Activated CD4-positive, alpha-beta T cell treated with anti-CD3 and anti-CD28 coated beads for 24 hours (primary cell): ENCODE measurements at places on chromosomes 4 and X.

DNA sequence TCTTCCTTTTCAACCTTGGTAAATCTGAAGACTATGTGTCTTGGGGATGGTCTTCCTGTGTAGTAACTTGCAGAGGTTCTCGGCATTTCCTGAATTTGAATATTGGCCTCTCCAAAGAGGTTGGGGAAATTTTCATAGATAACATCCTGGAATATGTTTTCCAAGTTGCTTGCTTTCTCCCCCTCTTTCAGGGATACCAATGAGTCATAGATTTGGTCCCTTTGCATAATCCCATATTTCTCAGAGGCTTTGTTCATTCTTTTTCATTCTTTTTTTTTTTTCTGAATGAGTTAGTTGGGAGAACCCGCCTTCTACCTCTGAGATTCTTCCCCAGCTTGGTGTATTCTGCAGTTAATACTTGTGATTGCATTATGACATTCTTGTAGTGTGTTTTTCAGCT is 549.2 kb upstream of the AMOT start:
- DNase-seq: no peak

GRCh38 chr4:126725906-126726305 is 906.9 kb upstream of the INTU start:
- no peak for DNase-seq

DNA sequence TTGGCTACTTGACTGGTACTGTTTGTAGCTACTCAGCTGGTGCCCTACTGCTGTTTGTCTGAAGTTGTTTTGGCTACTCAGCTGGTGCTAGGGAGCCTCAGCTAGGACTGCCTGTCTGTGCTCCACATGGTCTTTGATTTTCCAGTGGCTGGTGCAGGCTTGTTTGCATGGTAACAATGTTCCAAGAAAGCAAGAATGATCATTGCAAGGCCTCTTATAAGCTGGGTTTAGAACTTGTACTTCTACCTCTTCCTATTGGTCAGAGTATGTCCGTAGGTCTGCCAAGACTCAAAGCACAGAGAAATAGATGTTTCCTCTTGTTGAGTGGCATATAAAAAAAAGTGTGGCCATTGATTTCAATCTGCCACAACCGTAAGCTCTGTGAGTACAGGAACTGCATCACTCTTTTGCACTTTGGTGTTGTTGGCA is 17.6 kb downstream of the NFKB1 start:
- no peak for DNase-seq

DNA sequence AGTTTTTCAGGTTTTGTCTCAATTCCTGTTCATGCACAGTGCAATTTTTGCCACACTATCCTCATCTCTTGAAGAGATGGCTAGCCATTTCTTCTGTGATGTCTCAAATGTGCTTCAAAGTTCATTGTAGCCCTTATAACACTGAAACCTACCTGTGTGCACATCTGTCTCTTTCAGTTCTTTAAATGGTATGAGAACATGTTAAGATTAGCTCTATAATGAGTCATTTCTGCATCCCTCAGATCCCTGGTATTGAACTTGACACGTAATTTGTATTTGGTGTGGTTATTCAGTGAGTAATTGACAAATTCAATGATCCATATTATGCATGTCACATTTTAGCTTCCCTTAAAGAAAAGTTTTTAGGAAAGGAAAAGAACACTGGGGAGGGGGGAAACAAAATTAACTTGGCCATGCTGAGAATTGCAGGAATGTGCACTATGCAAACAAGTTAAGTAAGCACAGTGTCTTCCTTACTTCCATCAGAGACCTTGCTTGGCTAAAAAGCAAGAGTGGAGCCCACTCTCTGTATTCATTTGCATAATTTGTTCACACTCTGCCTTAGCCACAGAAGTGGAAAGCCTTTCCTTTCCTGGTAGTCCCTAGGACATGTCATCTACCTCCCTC is 659.8 kb upstream of the MAGEB2 start:
- DNase-seq: no peak

- no peak for DNase-seq
These were observed 612.5 kb upstream of the TECRL start for GRCh38 chr4:65021737-65022136.

DNA sequence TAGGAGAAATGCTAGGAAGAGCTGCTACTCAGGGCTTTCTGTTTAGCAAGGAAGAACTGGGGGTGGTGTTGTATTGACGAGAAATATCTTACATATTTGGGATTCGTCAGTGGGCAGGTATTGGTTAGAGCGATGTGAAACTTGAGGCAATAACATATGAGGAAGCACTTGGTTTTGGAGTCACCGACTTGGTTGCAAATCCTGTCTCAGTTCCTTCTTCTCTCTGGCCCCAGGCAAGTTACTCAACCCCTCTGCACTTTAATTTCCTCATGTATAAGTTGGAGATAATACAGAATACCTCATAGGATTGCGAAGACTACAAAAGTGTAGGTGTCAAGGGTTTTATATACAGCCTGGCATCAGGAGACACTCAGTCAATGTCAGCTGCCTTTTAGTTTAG is 34.1 kb downstream of the GPAT3 start:
- DNase-seq: no peak

GRCh38 chr4:79431839-79432238 is 23.8 kb upstream of the GK2 start:
- no peak for DNase-seq

DNA sequence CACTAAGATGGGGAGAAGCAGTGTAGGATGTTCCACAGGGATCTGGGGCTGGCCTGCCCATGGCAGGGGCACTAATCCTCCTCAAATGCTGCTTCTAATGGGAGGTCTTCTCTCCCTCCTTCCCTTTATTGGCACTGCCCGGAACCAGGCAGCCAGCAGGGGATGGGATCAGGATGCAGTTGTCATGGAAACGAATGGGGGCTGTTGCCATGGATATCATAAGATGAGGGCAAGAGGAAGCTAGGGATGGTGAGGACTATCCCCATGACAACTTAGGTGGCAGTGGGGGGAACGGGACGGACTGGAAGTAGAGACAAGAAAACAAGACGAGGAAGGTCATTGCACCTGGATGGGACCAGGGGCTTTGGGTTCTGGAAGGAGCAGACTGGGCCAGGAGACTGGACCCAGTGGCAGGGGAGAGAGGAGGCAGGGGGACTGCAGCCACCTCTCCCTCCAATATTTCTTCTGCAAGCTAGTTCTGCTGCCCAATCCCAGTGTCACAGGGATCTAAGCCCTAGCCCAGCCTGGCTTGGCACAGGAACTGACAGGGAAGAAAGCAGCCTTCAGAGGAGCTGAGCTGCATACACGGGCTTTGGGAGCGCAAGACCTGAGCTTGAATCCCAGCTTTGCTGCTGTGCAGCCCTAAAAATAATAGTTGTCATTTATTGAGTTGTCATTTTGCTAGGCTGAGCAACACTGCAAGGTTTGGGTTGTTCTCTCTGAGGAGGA is 19.0 kb downstream of the IQSEC2 start:
- no peak for DNase-seq

- DNase-seq: no peak
These were observed 1454.1 kb downstream of the PCDH19 start for GRCh38 chrX:98956014-98956413.

GRCh38 chrX:118249146-118249545 is 96.8 kb upstream of the WDR44 start:
- DNase-seq: no peak

DNA sequence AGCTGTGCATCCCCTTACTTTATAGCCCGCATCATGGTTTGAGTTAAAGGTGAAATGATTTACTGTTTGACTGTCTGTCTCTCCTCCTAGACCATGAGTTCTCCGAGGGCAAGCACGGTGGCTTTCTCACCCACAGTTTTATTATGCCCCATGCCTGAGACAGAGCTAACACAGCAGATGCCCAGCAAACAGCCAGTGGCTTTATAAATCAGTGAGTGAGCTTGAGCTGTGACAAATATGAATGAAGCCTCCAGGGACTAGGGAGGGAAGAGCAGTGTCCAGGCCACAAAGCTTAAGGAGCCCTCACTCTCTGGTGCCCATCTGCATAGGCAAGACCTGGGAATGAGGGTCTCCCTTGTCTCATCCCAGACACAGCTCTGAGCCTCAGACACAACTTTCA is 57.9 kb downstream of the FHDC1 start:
- no peak for DNase-seq

DNA sequence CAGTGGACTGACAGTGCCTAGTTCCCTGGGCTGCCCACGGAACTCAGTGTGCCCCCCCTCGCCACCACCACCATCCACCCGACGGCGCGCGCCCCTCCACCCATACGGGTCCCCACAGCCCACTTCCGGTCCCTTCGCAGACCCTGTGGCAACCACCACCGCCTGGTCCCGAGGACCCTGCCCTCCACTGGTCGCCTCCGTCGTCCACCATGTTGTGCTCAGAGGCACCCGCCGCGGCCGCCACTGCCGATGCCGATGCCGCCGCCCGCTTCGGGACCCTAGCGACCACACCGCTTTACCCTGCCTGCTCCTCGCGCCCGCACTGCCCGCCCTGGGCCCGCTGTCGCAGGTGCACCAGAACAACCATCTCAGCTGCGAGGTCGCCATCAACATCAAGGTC is 66.5 kb upstream of the LANCL3 start:
- DNase-seq: no peak

DNA sequence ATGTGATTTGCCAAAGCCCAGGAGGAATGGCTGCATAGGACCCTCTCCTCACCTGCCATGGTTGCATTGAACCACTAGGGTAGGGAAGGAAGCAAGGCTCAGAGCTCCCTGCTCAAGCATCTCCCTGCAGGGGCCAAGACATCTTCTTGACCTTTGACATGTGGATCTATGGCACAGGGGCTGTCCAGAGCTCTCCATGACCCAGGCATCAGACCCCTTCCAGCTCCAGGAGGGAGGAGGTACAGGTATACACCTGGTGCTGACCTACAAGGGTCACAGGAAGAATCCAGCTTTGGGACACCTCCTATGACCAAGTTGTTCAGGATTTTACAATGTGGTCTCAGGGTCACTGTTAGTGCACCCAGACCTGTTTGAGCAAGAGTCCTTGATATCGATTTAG is 23.2 kb upstream of the ASMTL start:
- DNase-seq: no peak

GRCh38 chr4:124786634-124787033 is 74.1 kb upstream of the ANKRD50 start:
- DNase-seq: no peak

DNA sequence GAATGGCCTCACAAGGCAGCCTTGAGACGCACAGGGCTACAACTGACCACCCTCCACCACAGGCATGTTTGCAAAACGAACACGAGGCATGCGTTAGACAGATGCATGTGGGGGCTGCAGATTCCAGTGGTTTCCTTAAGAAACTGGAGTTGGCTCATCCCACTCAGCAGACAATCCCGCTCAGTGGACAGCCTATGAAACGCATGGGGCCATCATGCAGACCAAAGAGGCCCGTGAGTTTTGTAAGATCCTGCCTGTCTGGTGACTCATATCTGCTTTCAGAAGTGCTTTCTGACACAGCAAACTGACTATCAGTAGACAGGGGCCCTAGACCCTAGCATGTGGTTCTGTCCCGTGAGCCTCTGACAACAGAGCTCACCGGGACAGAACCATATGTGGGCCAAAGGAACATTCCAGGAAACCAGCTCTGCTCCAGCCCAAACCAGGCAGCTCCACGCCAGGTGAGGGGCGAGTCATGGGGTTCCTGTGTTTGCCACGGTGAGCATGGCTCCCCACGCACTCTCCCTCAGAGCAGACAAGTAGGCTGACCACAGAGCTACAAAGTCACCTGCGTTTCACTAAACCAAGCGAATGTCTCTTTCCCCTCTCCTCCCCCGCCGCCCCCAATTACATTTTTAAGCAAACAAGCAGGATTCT is 74.4 kb downstream of the MTMR1 start:
- DNase-seq: no peak

GRCh38 chr4:116585246-116585645 is 500.1 kb downstream of the TRAM1L1 start:
- no peak for DNase-seq

DNA sequence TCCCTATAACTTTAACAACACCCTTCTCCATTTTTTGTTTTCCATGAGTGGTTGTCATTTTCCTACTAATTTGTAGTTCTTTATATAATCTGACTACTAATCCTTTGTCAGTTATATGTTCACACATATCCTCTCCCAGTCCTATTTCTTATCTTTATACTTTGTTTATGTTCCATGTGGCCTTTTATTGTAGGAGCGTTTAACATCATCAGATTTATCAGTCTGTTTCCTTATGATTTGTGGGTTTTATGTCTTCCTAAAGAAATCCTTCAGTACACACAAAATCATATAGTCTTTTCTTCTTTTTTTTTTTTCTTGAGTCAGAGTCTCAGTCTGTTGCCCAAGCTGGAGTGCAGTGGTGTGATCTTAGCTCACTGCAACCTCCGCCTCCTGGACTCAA is 204.9 kb upstream of the SPRY1 start:
- no peak for DNase-seq

- DNase-seq: no peak
These were observed 8.7 kb downstream of the DKK2 start for GRCh38 chr4:107027379-107027778.

DNA sequence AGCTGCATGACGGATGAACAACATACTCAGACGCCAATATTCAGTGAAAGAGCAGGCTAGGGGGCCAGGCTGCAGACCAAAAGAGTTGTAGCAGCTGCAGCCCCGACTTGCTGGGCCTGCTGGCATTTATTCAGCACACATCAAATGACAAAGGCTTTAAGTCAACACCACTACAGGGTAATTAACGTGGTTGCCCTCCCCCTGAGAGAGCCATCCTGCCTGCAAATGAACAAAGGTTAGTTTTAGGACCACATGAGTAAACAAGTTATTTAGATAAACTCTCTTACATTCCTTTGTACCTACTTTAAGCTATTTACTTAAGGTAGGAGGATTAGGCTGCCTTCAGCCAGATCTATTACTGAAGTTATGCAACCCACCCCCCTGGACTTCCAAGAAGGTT is 1329.1 kb downstream of the PCDH18 start:
- DNase-seq: no peak

- DNase-seq: no peak
These were observed 31.4 kb downstream of the MAGEB16 start for GRCh38 chrX:35829501-35829900.

DNA sequence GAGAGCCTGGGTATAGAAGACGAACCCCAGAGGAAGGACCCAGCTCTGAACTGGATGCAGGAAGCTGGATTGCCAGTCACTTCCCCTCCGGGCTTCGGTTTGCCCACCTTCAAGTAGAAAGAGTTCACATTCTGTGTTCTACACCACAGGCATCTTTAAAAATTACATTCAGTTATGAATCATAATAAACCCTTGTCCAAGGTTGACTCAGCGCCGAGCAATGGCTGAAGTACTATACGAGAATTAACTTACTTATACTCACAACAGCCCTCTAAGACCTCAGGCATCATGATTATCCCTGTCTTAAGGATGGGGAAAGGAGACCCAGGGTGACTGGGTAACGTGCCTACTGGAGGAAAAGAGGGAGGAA is 72.5 kb downstream of the EVC2 start:
- DNase-seq: no peak

- DNase-seq: no peak
These were observed 38.2 kb downstream of the HTRA3 start for GRCh38 chr4:8307714-8308113.
